ENCODE measurements at places on chromosomes 11 and 22.

DNA sequence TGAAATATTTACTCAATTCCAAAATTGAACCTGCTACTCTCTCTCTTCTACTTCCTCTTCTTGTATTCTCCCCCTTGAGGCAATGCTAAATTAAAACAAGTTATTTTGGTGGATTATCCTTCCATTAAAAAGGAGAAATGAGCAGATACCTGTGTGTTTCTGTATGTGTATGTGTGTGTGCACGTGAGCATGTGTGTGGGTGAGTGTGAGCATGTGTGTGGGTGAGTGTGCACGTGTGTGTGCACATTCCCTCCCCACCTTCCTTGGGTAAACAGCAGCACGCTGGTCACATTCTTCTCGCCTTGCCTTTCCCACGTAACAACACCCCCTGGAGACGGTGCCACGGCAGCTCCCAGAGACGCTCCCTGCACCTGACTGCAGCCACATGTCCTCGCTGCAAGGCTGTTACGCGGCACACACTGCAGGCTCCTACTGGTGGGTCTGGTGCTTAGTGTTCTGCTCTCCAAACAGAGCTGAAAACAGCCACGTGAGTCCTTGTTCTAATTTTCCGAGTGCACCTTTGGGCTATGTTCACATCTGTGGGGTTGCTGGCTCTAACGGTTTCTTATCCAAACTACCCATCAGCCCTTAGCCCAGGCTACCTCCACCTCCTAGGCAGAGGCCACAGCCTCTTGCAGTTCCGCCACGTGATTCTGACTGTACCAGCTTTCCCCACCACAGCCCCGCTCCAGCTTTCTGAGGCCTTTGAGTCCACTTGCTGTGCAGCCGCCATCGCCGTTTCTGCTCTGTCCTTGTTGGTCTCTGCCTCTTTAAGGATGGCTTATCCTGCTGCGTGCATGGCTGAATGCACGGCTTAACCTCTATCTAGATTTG lies 123.4 kb downstream of the CTTN start:
- no peak for DNase-seq

GRCh38 chr11:134939031-134939430 lies 527.0 kb upstream of the B3GAT1 start:
- DNase-seq: no peak

- DNase-seq: no peak
Measured at GRCh38 chr22:48884786-48885185, 942.9 kb downstream of the BRD1 start.

- no peak for DNase-seq
Measured at GRCh38 chr11:82858556-82859091, 41.6 kb downstream of the PRCP start.

DNA sequence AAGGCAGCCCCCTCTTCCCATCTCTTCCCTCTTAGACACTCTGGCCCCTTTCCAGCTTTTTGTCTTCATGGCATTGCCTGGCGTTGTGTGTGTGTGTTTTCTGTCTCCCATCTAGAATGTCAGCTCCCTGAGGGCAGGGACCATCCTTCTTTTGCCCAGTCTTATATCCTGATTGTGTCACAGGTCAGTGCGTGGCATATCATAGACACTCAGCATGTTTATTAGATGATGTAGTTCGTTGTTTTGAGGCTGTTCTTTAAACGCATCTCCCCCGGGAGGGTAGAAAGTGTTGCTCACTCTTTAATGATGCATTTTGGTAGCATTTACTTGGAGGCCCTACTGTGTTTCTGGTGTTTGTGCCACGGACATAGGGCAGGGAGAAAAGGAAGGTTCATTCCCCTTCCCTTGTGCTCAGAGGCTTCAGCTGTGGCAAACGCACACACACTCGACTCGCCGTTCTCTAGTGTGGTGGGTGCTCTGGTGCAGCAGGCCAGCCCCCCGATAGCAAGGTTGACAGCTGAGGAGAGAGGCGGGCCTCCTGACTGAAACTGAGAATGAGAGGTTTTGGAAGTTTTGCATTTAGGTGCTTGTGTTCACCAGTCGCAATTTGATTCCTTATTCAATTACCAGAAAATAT lies 60.2 kb downstream of the TNRC6B start:
- no peak for DNase-seq

DNA sequence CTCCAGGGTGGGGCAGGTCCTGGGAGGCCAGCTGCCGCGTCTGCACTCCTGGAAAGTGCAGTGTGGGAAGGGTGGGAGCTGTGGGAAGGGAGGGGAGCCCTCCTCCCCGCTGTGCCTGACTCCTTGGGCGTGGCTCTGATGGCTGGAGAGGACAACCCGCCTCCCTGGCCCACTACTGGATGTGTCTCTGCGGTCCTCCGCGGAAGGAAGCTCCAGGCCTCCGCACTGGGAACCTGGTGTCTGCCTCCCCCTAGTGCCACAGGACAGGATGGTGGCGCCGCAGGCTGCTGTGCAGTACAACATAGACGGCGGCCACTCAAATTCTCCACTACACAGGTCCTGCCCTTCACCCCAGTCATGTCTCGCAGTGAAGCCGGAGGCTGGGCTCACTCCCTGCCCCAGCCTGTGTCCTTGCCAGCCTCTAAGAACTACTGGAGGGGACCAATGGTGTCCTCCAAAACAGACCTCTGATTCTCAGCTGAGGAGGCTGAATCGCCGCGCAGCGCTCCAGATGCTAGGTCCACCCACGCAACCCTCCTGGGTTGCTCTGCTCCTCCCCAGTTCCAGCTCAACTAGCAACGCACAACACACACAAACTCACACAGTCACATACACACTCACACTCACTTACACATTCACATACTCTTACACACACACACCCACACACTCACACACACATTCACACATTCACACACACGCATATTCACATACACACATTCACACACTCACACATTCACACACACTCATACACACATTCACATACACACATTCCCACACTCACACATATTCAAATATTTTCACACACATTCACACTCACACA lies 12.4 kb upstream of the DSCAML1 start:
- peak; percentile 54 for DNase-seq

GRCh38 chr22:43333978-43334377 lies 9.2 kb downstream of the SCUBE1 start:
- DNase-seq: no peak

GRCh38 chr22:47299211-47299862 lies 536.9 kb downstream of the TBC1D22A start:
- no peak for DNase-seq

DNA sequence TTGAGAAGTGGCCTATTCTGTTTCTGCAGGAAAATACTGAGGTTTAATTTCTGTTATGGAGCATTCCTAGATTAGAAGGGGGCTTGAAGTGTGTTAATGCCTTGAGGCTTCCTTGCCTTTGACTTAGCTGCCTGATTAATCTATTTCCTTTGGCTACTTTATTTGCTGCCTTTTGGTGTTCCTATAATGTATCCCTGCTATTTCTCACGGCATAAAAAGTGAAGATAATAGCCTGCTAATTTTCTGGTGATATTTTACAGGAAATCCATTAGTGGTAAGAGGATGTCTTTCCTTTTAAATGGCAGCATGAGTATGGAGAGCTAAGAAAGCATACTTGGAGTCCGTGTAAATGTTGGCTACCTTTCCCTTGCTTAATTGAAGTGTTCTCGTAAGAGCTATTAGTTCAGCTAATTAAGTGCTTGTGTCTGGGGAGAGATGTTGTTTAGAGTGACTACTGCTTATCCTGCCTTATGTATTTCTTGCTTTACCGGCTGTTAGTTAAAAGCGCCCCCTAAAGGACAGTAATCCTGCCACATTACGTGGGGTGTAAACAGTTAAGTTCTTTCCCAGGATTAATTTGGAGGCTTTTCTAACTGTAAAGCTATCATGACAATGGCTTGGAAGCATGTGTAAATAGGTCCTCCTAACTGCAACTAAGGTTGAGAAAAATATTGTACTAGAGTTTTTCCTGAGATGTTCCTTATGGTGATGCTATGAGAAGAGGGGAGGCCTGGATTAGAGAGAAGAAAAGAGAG lies 45.6 kb downstream of the ZNF280B start:
- DNase-seq: no peak

GRCh38 chr11:3894128-3894731 lies 38.8 kb downstream of the STIM1 start:
- DNase-seq: no peak

- peak; percentile 13 for DNase-seq
Measured at GRCh38 chr11:23569547-23569946, 709.3 kb upstream of the CCDC179 start.

- DNase-seq: no peak
Measured at GRCh38 chr11:92623055-92623454, 346.4 kb upstream of the MTNR1B start.

- no peak for DNase-seq
Measured at GRCh38 chr11:74592063-74592440, 330 bp upstream of the POLD3 start.

- DNase-seq: no peak
Measured at GRCh38 chr11:30015725-30016412, 961 bp downstream of the KCNA4 start.

DNA sequence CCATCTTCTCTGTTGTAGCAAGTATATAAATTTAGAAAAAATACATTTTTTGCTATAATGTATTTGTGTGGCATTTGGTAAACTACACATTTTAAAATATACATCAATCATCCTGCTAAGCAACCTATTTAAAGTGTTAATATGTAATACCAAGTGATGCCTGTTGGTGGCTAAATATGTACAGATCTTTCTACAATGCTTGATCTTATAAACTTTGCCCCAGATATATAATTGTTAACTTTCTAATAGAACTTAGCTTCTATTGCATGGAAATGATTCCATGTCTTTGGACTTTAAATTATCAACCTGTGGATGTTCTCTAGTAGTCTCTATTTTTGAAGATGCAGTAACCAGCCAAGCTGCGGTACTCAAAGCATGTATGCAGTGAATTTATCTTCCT lies 1260.4 kb upstream of the RAG2 start:
- no peak for DNase-seq

GRCh38 chr22:24953384-24954113 lies 1.0 kb downstream of the KIAA1671 start:
- no peak for DNase-seq

DNA sequence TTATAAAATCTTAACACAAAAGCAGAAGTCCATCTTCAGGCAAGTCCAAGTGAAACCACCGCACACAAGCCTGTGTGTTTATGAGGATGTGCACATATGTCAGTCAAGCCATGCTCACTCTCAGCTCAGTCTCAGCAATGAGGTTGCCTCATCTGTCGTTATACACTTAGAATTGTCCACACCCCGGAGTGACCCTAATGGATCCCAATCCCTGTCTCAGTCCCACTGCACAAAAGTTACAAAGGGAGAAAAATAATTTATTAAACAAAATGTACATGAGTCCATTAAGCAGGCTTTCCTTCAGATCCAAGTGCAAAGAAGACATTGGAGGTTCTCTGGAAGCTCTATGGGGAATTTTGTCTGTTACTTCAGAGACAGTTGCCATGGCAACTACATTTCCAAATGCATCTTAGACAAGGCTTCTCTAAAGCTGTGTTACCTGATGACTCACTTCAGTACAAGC lies 24.4 kb downstream of the OR8B12 start:
- DNase-seq: no peak

DNA sequence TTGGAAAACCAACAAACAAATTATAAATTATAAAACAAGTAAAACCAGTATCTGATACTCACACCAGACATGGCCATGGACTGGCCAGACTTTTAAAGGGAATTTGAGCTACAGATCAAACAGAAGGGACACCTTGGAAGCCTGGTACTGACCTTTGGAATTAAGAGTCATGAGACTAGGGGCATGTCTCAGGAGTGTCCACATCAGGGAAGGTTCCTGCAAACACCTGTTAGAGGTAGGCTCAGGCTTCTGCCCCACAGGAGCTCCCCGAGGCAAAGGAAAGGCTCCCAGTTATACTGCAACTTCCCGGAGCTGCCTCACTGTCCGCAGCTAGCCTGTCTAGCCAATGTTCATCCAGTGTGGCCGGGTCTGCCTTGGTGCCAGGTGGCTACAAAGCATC lies 290.1 kb downstream of the BUD13 start:
- DNase-seq: no peak

DNA sequence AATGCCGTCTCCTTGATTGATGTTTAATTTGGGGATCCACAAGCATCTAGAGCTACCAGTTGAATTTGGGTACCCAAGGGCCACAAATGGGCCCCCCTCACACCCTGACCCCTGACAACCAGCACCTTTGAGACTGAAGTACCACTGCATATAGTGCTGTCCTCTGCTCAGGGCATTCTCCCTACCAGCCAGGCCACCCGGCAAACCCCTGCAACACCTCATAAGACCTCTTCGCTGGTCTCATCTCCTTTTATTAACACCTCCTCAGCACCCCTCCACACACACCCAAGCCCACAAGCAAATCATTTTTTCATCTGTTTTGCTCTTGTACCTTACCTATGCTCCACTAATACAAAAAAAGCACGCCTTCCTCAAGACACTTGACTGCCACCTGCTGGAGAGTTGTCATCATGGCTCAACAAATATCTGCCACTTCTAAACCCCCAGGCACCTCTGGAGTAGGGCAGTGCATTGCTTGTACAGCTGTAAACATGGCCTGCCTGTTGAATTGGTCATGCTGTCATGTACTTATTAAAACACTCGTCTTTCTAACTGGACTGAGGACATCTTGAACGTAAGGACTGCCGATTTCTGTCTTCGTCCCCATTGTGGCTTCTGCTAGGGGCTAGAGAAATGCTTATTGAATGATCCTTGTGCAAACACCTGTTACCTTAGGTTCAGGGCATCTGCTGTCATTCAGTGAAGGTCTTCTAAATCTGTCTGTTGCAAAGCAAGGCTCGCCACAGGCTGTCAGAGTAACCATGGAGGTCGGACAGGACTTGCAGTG lies 66.5 kb downstream of the BMAL1 start:
- peak; percentile 77 for DNase-seq

DNA sequence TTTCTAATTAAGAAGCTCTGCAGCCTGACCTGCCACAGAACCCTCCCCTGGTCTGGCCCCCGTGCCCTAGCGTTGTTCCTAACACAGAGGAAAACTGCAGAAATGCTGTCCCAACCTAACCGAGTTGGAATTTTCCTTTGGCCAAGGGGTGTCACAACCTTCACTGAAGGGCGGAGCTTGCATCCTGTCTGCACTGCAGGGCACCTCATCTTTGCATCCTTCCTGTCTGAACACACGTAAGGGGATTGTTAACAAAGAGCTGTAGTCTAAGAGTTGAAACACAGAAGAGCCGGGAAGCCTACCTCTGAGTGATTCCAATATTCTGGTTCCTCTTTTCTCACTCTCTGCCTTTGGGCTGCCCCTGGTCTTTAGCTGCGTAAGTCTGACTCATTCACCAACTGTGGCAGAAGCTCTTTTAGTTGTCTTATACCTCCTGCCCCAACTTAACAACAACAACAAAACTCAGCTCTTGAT lies 1.6 kb downstream of the DIXDC1 start:
- peak; percentile 32 for DNase-seq

DNA sequence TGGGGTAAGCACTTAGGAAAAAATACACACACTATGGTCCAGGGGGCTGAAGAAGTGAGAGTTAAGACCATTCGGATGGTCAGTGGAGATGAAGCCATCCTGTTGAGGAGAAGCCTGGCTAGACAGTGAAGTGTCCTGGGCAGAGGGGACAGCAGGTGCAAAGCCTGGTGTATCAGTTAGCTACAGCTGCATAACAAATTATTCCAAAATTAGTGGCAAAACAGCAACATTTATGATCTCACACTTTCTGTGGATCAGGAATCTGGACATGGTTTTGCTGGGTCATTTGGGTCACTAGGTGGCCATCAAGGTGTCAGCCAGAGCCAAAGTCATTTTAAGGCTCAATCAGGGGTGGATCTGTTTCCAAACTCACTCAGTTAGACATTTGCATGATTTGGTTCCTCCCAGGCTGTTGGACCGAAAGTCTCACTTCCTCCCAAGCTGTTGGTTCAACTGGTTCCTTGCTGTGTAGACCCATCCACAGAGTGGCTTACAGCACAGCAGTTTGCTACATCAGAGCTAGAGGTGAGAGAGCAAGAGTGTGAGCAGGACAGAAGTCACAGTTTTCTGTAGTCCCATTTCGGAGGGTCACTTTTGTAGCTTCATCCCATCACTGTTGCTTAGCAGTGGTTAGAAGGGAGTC lies 80.1 kb upstream of the ALX4 start:
- no peak for DNase-seq

Measured in CD4-positive, alpha-beta T cell treated with Interleukin-10 for 1 hour (primary cell).